CD8-positive, alpha-beta memory T cell (primary cell): ENCODE measurements at places on chromosomes 2 and 18. TPM values are rescaled to one million over a fixed set of nuclear protein-coding genes. Genes with fewer than 3 reads are reported as not detected.

The UGT1A1 gene
- total RNA-seq: not detected

The STK25 gene
- total RNA-seq: 96.2 TPM

- H3K36me3 ChIP-seq: no peaks in the 10 kb centered on the region
- no peak overlapping the region for H3K27ac ChIP-seq
- H3K27me3 ChIP-seq: no peaks in the 10 kb centered on the region
- H3K4me3 ChIP-seq: no peak overlapping the region
- DNase-seq: no peak
- H3K4me1 ChIP-seq: no peaks in the 10 kb centered on the region
Measured at GRCh38 chr2:201532686-201533304, 81.3 kb downstream of the STRADB start.

The FBXO41 gene
- 25.6 TPM for total RNA-seq

DNA sequence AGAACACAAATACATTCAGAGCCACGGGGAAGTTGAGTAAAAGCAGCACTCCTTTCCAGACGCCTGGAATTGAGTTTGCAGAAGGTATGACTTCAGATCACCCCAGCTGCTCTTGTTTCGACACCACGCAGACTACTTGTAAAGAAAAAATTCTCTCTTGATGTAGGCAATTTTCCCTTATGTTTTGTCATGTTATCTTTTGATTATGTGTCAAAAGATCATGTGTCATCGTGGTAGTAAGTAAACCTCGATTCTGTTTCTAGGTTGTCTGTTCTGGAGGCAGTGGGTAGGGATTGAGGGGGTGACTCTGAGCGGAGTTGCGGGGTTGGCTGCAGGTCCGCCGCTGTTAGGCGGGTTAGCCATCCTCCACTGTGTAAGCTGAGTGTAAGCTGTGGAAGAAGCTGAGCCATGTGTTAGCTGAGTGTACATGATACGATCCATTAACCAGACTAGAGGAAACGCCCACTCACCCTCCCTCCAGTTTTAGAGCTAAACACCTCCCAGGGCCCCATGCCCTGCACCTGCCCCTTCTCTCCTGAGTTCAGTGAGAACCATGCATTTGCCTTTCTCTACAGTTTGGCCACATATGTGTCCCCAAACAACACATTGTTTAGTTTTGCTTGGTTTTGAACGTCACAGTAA lies 181.8 kb downstream of the SNTG2 start:
- no peak overlapping the region for H3K27ac ChIP-seq
- H3K27me3 ChIP-seq: no peaks in the 10 kb centered on the region
- H3K4me1 ChIP-seq: no peaks in the 10 kb centered on the region
- H3K36me3 ChIP-seq: no peaks in the 10 kb centered on the region
- DNase-seq: no peak
